Effector memory CD4-positive, alpha-beta T cell (primary cell): ENCODE measurements at places on chromosomes 7 and 10.

DNA sequence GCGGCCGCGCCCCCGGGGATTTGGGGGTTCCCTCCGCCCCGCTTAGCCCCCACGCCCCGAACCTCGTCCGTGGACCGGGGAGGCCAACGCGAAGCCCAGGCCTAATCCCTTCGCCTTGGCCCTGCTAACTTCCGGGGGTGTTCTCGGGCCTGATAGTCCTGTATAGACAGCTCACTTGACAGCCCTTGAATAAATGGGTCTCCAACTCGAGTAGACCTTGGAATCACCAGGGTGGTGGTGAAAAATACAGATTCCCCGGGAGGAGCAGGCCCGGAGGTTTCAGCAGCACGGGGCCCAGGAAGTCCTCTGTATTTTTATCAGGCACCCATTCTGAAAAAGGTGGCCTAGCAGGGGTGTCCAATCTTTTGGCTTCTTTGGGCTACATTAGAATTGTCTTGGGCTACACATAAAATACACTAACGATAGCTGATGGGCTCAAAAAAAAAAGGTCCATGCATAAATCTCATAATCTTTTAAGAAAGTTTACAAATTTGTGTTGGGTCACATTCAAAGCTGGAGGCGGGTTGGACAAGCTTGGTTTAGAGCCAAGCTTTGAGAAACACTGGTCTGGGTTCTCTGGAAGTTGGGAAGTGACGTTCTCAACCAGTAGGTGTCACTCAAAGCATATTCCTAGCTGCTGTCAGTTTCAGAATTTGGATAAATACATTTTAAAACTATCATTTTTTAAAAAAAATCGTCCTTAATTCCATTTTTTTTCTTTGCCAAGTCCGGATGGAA, 221.7 kb downstream of the PHTF2 start:
- H3K36me3 ChIP-seq: no peaks in the 10 kb centered on the region
- no peak for DNase-seq
- no peak overlapping the region for H3K27ac ChIP-seq
- H3K4me3 ChIP-seq: peak overlapping the region; percentile 68
- H3K27me3 ChIP-seq: no peaks in the 10 kb centered on the region

DNA sequence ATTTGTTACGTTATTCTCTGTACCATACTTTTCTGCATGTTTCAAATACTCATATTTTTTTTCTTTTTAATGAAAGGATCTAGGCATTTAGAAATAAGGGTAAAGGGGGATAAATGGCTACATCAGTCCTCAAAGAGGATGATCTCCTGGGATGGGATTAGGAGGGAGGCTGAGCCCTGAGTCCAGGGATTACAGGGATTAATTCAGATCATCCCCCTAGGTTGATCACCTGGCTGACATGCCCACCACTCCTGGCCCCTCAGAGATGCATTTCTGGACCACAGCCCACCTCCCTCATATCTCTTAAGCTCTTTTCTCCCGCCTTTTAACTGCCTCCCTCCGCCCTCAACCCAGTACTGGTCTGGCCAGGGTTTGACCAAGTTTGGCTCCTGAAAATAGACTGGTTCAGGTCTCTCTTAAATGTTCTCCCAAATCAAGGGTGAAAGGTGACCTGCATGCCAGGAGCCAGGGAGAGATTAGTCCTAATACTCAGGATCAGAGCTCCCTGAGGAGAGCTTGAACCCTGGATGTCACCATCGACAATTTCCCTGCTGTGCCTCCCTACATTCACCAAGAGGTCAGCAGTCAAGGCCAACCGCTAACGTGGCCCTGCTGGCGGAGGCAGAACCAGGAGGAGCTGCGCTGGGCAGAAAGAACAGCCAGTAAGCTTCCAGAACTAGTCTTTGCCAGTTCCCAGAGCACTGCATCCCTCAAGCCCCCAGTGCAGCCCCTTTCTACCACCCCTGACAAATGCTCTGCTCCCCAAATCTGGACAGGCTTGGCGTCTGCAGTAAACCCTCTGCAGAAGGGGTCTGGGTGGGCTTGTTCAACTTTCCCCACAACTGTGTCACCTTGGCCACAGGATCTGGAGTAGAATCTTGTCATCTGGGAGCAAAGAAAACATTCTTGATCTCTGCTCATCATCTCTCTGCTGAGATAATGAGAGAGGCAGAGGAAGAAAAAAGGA, 3.0 kb upstream of the CCDC136 start:
- H3K4me1 ChIP-seq: peaks cover 14% of the 10 kb centered on the region
- H3K27me3 ChIP-seq: no peaks in the 10 kb centered on the region
- no peak overlapping the region for H3K4me3 ChIP-seq

GRCh38 chr7:100475549-100475948, 3.5 kb downstream of the TSC22D4 start:
- H3K27me3 ChIP-seq: no peaks in the 10 kb centered on the region
- DNase-seq: no peak
- peaks cover 49% of the 10 kb centered on the region for H3K4me1 ChIP-seq
- H3K36me3 ChIP-seq: peaks cover 24% of the 10 kb centered on the region

- no peak for DNase-seq
- H3K4me1 ChIP-seq: no peaks in the 10 kb centered on the region
Observed at GRCh38 chr7:20343941-20344340, 13.2 kb downstream of the ITGB8 start.

DNA sequence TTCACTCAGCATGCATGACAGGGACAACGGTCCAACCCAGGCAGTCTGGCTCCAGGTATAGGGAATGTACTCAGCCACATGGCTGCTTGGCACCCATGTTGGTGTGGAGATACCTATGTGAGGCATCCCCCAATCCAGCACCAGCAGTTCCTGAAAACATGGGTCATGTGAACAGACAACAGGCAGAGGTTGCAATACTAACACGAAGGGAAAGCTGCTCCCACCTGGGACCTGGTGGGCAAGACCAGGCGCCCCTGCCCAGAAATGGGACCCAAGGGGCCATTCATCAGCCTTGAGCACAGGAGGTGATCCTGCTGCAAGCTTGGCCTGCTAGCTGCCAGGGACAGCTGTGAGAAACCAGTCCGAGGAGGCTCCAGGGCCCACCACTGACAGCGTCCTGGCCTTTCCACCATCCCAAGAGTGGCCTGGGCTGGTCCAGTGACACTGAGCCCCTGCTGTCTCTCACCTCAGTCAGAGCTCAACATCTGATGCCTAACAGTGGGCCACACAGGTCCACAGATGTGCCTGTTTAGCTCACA, 142.3 kb downstream of the ARHGAP22 start:
- H3K27me3 ChIP-seq: no peaks in the 10 kb centered on the region
- no peak overlapping the region for H3K27ac ChIP-seq
- no peaks in the 10 kb centered on the region for H3K4me1 ChIP-seq
- no peak for DNase-seq
- H3K36me3 ChIP-seq: no peaks in the 10 kb centered on the region

GRCh38 chr10:119650692-119651513, at the start of gene BAG3:
Gene BAG3, plus strand, starts transcription at chr10:119651380. Its CDS starts 296 bp downstream, at chr10:119651676.
- H3K27me3 ChIP-seq: no peaks in the 10 kb centered on the region
- H3K4me1 ChIP-seq: peaks cover 23% of the 10 kb centered on the region
- peak within 1 kb of the TSS; percentile 95 for H3K4me3 ChIP-seq
- H3K27ac ChIP-seq: peak within 1 kb of the TSS; percentile 88
- no peaks in the 10 kb centered on the region for H3K36me3 ChIP-seq
- DNase-seq: peak; percentile 73

DNA sequence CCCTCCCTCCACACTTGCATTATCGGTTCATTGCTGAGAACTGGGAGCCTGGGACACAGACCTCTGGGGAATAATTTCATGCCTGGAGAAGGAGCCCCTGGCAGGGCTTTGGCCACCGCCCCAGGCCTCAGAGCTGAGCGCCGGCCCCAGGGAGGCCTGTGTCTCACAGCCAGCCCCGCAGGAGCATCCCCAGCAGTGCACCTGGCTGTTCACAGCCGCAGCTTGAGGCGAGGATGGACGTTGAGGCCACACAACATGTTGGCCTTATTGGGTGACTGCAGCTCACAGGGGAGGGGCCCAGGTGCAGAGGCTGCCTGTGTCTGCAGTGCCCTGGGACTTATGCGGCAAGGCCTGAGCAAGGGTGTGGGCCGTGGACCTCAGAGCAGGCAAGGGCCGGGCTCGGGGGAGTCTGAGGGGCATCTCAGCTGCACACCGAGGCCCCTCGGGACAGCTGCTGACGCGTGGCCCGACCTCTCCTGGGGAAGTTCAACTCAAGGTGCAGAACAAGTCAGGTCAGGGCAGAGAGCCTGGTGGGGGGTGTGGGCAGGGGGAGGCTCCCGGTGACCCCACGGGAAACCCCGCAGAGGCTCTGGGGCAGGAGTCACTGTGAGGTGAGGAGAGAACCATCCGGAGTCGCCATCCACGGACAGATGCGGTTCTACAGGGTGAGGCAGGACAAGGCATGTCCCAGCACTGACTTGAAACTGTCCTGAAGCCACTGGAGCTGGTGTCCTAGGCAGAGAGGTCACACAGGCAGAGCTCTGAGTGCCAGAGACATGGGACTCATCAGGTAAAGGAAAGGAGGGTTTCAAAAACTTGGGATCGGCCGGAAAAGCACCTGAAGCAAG, 13.1 kb upstream of the UBE3C start:
- H3K4me1 ChIP-seq: no peaks in the 10 kb centered on the region
- DNase-seq: no peak
- no peak overlapping the region for H3K4me3 ChIP-seq
- H3K27me3 ChIP-seq: peaks cover 3% of the 10 kb centered on the region
- H3K36me3 ChIP-seq: no peaks in the 10 kb centered on the region

- H3K27ac ChIP-seq: no peak overlapping the region
- no peak for DNase-seq
- peaks cover 25% of the 10 kb centered on the region for H3K4me1 ChIP-seq
- H3K36me3 ChIP-seq: no peaks in the 10 kb centered on the region
Observed at GRCh38 chr10:68559841-68560185, 324 bp upstream of the TET1 start.

GRCh38 chr10:79446758-79447084, 1.3 kb upstream of the ZCCHC24 start:
- H3K4me1 ChIP-seq: peaks cover 25% of the 10 kb centered on the region
- H3K27ac ChIP-seq: no peak overlapping the region
- H3K4me3 ChIP-seq: peak overlapping the region; percentile 50

DNA sequence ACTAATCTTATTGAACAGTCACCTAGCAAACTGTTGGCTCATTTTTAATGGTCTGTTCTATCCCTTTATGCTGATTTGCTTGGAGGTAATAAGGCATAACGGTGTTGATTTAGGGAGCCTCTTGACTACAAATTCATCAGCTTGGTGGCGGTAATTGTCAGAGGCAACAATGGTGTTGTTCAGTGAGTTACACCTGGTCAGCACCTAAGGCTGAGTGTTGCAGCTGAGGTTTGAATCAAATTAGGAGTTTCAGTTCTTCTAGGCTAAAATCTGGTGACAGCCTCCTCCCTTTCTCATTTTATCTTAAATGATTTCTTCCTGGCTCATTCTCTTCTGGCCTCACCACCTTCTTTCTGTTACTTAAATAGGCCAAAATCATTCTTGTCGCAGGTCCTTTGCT, 42.3 kb upstream of the SP8 start:
- DNase-seq: no peak
- no peaks in the 10 kb centered on the region for H3K4me1 ChIP-seq
- H3K27ac ChIP-seq: no peak overlapping the region

DNA sequence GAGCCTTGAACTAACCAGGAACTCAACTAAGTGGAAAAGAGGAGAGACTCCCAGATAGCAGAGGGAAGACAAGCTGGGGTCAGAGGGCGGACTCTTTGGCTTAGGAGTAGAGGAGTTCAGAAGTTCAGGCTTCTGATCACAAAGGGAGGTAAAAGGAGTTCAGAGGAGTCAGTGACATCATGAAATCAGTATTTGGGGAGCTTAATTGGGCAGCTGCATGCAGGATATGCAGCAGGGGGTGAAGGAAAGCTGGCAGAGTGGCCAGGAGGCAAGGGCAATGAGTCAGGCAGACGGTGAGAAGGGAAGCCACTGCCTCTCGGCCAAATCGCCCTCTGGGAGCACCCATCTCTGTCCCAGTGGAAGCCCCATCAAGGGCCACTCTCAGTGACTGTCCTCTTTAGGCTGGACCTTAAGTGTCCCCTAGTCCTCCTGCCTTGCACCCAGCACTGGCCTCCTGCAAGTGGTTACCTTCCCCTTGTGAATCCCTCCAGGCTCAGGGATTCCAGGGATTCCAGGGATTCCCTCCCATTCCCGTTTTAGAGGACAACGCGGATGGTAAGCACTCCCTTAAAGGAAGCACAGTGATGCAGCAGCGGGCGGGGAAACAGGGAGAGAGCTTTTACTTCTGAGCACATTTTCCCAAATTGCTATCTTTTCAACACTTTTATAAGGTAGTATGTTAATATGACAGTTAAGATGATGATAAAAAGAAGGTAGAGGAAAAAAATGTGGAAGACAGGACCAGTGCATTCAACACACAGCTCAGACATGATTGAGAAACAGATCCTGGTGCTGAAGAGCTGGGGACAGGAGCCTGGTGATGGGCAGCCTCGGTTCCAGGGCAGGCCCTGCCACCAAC, 72.6 kb downstream of the KCNMA1 start:
- no peaks in the 10 kb centered on the region for H3K27me3 ChIP-seq
- no peaks in the 10 kb centered on the region for H3K36me3 ChIP-seq
- H3K4me3 ChIP-seq: no peak overlapping the region
- no peak for DNase-seq
- H3K27ac ChIP-seq: no peak overlapping the region

- no peak overlapping the region for H3K27ac ChIP-seq
- no peaks in the 10 kb centered on the region for H3K36me3 ChIP-seq
- no peak overlapping the region for H3K4me3 ChIP-seq
- DNase-seq: no peak
Observed at GRCh38 chr10:118564114-118564513, 31.3 kb downstream of the PRLHR start.

DNA sequence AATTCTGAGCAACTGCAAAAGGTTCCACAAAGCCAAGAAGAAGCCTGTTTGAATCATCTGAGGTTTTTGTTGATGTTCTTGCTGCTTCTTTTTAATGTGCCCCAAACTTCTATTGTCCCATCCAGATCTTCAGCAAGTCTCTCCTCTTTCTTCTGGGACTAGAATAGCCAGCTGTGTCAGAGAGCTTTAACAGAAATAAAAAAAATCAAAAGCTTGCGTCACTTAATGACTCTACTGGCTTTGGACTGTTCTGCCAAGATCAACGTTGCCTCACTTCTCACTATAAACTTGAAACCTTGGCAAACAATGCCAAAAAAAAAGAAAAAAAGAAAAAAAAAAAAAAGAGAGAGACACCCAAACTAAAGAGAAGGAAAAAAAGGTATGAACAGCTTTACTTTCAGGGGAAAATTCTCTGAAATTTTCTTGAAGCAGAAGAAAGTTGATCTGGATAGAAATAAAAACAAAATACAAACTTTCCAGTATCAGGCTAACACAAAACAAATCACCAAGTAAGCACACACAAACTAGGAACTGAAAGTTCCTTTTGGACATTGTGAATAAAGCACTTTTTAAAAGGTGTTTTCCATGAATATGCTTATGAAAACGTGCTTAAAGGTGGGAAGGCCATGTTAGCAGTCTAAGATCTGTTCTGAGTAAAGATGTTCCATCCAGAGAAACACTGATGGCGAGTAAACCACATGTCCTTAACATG, 14.8 kb downstream of the USP54 start:
- no peak overlapping the region for H3K27ac ChIP-seq
- H3K4me3 ChIP-seq: no peak overlapping the region
- no peaks in the 10 kb centered on the region for H3K36me3 ChIP-seq
